Fibroblast of skin of left biceps (primary cell): ENCODE measurements at places on chromosomes 7 and 10.
A peak's percentile ranks its signal among the peaks of the same experiment; 100 is the strongest.

GRCh38 chr7:69708857-69709256 is 110.6 kb downstream of the AUTS2 start:
- DNase-seq, result no peak

- DNase-seq, result no peak
Observed at GRCh38 chr7:40490603-40490924, 355.8 kb downstream of the SUGCT start.

DNA sequence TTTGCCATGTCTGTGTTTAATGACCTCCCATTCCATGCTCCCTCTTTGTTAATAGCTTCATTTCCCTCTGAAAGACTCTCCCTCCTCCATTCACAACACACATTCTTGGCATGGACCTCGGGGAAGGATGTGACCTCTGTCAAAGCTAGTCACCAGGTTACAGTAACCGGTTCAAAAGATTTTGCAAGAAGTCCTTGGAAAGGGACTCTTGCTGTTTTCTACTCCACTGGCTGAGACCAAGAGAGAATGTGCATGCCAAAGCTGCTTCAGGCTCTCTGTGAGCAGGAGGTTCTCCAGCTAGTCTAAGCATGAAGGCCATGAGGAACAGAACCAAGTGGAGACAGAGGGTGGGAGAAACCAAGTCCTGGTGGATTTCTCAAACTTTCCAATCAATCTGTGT is 732.6 kb downstream of the CCSER2 start:
- DNase-seq, result no peak

DNA sequence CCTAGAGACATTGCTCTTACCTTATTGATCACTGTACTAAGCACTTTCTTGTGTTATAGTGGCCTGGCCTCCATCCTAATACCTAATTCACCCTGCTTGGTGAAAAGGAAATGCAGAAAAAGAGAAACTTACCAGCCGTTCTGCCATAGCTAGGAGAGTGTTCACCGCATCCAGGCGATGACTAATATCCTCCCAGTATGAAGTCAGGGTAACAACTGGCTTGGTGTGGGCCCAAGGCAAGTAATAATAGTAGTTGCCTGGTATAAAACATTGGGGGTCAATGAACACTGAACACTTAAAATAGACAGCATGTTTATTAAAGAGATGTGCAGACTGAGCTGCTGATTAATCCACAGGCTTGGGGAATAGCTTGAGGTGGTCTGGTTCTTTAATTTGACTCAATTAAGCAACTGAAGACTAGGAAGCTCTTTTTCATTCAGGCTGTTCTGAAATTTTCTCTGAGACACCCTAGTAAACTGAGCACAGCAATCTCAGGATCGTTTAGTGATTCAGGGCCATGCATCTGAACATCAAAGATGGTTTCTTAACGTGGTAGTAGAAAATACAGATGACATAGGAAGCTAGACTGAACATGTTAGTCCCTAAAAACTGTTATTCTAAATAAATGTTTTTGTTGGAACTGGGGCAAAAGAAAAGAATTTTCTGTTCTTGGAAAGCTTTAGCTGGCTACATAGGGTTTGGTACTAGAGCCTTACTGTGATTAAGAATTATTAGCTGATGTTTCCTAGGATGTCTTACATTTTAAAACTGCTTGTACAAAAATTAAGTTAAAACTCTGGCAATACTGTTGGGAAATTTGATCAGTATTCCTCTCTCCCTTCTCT is 102.2 kb downstream of the MYOF start:
- no peak for DNase-seq

DNA sequence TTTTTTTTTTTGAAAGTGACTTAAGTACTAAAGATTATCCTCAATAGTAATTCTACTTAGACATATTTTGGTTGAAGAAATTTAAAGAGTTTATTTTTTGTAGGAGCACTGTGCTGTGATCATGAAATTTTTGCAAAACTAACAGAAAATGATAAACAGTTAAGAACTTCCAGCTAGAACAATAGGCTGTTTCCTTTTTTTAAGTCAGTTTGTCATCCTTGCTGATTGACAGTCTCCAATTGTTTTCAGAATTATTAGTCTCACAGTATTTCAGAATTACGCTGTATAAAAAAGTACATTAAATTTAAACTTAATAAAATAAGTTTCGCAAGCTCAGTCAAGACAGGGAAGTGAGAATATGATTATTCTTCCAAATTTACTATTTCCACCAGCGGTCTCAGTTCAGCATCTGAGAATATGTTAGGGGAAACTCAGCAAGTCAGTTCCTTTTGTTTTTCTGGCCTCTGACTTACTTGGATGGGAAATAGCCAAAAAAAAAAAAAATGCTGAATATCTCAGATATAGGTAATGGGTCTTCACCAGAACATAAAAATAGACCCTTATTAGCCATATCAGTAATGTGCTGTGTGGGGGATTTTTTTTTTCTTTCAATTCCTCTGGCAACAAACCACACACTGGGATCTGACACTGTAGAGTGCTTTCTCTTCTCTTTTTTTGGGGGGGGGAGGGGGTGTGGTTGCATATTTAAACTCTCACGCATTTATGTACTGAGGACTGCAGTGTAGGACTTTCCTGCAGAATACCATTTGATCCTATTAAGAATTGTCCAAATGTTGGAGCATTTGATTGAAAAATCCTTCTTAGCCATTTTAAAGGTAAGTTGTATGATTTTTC is at the start of gene CD36:
Gene CD36 (plus strand): TSS at position 732 of the 855 bp plus-strand sequence. CDS start 8,099 bp downstream, outside the sequence.
- no peak for DNase-seq

DNA sequence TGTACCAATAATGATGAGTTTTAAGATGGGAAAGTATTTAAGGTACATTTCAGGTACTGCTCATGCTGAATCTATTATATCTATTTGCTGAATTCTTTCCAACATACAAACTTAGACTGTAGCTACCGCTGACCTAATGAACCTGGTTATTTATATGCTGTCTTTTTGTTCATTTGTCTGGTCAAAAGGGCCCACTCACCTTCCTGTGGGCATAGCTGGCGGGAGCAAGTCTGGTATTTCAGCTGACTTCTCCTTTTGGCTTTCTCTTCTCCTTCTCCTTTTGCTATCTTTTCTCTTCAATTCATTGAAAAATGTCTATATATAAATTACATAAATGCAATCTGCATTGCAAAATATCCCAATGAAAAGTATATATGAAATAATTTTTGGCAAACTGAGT is 9.5 kb downstream of the PLXDC2 start:
- DNase-seq, result no peak

DNA sequence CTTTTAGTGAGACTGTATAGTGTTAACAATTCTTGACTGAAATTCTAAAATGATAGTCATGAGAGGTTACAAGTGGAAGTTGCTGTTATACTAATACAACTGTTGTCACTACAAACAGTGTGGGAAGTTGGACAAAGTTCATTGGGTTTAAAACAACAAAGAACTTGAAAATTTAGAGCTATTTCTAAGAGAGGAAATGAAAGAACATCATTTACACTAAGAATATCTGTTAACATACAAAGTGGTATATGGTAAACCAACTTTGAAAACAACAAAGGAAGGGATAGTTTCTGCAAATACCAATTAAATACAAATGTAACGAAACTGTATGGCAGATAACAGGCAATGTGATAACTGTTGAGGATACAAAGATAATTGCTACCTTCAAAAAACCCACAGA is 11.6 kb downstream of the MTPN start:
- no peak for DNase-seq

GRCh38 chr10:97991871-97992270 is 38.5 kb downstream of the CRTAC1 start:
- DNase-seq, result no peak

- DNase-seq, result peak; percentile 19
Observed at GRCh38 chr10:19788075-19788686, 28.1 kb upstream of the PLXDC2 start.

GRCh38 chr10:44961230-44961571 is 1.6 kb downstream of the RASSF4 start:
- DNase-seq, result no peak

- no peak for DNase-seq
Observed at GRCh38 chr7:127581716-127582115, 3.7 kb downstream of the GCC1 start.

DNA sequence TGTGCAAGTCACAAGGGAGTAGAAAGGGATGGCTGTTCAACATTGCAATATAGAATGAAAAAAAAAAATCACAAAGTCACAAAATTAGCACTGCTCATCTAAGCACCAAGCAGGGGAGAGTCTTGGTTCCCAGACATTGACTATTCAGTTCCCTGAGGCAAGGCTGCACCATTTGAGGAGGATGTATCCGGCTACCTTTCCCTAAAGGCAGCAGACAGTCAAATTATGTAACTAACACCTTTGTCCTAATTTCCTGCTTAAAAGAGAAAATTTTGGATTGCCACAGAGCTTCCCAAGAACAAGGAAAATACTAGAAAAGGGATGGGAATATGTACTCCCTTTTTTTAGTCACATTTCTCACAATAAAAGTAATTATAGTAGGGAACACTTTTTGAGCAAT is 148.1 kb downstream of the PCLO start:
- DNase-seq, result no peak

DNA sequence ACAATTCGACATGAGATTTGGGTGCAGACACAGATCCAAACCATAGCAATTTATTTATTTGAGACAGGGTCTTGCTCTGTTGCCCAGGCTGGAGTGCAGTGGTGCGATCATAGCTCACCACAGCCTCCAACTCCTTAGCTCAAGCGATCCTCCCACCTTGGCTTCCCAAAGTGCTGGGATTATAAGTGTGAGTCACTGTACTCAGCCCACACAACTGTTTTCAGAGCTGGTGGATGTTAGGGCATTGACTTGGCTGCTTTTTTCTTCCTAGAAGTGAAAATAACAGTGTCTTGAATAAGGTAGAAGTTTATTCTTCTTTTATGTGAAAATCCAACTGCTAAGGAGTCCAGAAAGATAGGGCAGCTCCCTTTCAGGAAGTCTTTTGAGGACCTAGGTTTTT is 132.1 kb downstream of the CCDC3 start:
- no peak for DNase-seq

DNA sequence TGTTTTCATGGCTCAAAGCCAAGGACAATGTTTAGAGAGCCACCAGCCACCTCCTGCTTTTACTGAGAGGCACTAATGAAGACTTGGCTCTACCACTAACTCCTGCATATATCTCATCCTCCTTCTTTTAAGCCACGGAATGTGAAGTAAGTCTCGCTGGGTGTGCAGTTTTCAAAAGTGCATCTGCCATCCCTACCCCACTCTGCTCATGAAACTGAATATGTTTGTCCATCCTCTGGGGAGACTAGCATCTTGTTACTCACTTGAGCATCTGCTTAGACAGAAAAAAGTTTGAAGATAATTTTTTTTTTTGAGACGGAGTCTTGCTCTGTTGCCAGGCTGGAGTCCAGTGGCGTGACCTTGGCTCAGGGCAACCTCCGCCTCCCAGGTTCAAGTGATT is 40.8 kb downstream of the EPDR1 start:
- no peak for DNase-seq

GRCh38 chr10:22821501-22821900 is 106.4 kb upstream of the ARMC3 start:
- DNase-seq, result peak; percentile 73

DNA sequence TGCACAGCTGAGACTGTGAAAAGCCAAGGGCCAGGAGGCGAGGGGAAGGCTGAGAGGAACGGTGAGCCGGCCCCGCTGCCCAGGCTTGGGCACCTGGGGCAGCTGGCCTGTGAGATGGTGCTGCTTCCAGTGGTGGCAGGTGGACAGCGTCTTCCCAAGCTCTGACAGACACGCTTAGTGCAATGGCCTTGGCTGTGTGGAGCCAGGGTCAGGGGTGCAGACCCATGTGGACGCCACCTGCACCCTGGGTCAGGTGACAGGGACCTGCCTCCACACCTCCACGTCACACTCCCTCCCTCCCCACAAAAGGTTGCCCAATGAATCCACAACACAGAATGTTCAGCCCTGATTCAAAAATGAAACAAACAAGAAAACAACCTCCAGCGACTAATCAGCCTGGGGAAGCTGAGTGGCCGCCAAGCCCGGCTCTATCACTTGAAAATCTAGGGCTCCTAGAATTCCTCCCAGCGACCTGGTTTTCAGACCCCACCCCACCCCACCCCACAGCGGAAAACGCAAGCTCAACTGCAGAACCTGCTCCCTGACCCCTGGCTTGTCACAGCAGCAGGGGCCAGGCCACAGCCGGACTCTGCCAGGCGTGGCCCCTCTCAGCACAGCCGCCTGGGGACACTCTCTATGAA is 54.3 kb downstream of the PRKAG2 start:
- no peak for DNase-seq

GRCh38 chr10:88536437-88536836 is 46.7 kb downstream of the RNLS start:
- DNase-seq, result no peak

DNA sequence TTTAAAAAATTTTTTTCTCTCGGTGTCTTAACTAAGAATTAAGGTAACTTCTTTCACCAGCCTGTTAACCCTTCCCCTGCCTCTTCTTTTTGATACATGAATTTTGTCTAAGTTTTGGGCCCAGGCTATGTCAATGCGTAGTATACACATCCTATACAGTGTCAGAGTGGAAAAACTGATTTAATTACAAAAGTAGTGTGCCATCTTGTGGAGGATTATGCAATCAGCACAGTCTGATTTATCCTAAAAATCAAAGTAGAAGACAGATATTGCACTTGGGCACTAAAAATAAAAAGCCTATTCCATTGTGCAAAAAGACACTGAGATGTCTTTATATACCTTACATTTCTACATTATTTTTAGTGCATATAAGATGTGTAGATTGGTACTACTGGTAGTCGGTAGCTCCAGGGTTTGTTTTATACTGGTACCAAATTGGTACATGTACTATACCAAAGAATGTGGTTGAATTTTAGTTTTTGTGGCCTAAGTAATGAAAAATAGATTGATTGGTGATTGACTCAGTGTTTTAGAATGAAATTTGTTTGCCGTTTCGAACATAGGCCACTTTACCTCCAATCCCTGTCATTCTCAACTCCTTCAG is 96.6 kb downstream of the MKLN1 start:
- DNase-seq, result peak; percentile 5

GRCh38 chr10:128338951-128339350 is 212.7 kb upstream of the MKI67 start:
- no peak for DNase-seq

GRCh38 chr7:88985295-88985694 is 189.8 kb upstream of the TEX47 start:
- DNase-seq, result no peak

GRCh38 chr7:139153832-139154231 is 44.3 kb upstream of the ZC3HAV1 start:
- peak; percentile 17 for DNase-seq

DNA sequence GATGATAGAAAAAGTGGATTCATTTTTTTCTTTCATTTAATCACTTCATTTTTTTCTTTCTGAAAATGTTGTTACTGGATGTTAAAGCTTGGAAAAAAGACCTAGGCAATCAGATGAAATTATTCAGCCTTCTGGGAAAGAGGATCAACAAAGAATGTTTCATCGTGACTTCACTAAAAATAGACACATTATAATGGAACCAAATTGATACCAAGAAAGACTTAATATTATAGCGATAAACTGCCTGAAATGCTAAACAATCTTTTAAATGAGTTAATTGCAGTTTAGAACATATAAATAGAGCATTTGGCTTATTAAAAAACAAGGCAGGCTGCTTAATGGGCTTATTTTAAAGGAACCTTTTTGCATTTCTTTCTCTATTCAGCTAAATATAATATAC is 25.6 kb upstream of the TMEM229A start:
- no peak for DNase-seq
